ENCODE measurements at places on chromosomes 1 and 21.

DNA sequence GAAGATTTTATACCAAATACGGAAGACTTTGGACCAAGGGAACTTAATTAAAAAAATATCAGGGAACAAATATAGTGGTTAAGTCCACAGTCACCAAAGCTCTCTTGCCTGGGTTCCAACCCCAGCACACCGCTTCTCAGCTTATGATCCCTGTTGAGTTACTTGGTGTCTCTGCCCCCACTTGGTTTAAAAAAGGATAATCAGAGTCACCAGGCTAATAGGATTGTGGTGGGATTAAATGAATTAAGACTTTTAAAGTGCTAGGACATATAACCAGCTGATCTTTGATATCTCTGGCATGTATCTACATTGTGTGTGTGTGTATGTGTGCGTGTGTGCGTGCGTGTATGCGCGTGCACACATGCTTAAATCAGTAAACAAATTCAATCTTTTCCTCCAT, 474.7 kb upstream of the DAB1 start:
- no peak for DNase-seq

DNA sequence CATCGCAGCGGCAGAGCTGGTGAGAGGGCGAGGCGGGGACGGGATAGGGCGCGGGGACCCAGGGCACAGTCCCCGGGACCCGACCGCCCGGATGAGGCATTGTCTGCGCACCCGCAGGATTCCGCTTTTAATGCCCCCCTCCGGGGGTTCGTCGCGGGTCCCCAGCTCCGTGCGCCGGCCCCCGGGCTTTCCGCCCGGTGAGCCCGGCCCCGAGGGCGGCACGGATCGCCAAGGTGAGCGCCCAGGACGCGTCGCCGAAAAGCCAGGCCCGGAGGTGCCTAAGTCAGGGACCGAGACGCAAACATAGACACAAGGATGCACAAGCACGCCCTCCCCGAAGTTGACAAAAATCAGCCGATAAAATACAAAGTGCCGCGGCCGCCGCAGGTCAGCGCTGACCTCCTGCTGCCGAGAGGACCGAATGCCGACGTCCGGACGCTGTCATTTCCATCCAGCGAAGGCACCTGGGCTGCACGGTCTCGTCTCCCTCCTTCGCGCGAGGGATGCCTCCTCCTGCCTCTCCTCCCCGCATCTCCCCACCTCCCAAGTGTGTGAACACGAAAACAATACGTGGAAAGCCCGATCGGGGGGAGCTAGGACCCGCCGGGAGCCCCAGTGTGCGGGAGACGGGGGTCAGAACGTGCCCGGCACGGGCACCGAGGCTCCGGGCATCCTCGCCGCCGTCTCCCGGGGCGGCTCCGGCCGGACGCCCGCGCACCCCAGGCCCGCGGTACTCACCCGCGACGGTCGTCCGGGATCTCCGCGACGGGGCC, 101.1 kb upstream of the SOD1 start:
- DNase-seq = no peak

DNA sequence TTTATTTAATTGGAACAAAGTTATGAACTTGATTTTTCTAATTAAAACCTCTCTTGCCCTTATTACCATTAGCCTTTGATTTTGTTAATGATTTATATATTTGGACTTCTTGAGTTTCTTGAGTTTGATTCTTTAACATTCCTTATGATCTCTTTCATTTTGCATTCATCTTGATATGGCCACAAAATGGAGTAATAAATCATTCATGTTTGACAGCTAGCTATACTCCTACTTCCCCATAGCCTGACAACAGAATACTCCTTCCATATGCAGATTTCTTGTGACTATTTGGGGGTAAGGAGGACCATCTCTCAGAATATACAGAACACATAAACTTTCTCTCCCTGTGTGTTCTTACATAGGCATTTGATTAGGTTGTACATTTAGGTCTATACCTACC, 119.6 kb downstream of the SYT14 start:
- DNase-seq = no peak

DNA sequence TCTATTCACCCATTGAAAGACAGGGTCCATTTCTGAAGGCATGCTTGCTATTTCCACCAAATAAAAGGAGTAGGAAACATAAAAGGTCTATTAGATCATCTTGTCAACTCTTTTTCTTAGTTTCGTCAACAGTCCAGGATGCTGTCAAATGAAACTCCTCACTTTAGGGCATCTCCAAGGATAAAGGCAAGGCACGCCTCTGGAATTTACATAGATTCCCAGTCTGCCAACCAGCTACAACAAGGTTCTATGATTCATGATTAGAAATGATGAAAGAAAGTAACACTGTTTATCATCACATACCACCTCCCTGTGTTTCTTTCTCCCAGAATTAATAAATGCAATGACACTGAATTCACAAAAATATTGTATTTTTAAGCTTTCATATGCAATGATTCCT, 636.3 kb downstream of the LTN1 start:
- DNase-seq = no peak

- no peak for DNase-seq
Observed at GRCh38 chr1:172498857-172499256, 34.1 kb upstream of the SUCO start.

DNA sequence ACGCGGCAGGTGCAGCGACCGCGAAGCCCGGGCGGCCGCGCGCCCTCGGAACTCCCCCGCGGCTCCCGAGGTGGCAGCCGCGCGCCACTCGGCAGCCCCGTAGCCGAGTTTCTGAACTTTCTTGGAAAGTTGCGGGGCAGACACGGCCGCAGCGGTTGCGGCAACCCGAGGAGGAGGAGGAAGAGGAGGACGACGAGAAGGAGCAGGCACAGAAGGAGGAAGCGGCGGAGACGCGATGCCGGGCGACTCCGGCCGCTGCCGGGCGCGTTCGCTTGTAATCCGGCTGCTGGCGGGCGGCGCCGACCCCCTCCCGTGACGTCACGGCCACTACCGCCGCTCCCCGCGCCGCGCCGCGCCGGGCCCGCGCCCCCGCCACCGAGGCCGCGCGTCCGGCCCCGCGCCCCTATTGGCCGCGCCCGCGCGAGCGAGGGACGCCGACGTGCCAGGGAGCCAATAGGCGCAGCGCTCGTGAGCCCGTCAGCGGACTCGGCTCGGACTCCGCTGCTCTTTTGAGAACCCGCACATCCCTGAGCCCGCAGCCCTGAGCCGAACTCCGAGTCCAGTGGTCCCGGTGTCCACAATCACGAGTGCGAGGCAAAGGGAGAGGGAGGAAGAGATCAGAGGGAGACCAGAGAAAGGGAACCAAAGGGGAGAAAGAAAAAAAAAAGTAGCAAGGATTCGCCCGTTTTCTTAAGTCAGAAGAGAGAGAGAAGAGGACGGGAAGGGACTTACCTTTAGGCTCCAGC, 736 bp upstream of the BARHL2 start:
- DNase-seq = no peak

DNA sequence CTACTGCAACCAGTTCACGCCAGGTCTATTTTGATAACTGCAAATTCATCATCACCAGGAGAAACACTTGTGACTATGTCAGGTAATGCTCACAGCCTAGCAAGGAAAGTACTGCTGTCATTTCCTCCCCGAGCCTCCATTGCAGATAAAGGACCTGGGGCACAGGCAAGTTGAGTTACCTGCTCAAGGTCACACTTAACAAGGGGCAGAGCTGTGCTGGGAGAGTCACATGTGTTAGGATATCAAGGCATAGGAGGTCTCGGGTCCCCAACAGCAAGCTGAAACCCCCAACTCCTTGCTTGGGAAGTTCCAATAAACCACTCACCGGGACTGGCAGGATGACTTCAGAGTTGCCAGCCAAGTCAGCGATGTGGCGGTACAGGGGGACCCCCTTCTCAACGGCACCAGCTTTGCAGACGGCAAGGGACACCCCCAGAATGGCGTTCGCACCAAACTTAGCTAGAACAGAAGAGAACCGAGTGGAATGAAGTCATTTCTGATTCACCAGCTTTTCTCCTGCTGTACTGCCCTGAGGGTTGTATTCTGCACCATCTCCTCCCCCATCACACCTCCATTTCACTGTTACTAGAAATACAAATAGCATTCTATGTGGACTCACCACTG, 11.6 kb downstream of the ENO1 start:
- no peak for DNase-seq

- DNase-seq = no peak
Observed at GRCh38 chr1:37948841-37949240, 2.0 kb upstream of the INPP5B start.

DNA sequence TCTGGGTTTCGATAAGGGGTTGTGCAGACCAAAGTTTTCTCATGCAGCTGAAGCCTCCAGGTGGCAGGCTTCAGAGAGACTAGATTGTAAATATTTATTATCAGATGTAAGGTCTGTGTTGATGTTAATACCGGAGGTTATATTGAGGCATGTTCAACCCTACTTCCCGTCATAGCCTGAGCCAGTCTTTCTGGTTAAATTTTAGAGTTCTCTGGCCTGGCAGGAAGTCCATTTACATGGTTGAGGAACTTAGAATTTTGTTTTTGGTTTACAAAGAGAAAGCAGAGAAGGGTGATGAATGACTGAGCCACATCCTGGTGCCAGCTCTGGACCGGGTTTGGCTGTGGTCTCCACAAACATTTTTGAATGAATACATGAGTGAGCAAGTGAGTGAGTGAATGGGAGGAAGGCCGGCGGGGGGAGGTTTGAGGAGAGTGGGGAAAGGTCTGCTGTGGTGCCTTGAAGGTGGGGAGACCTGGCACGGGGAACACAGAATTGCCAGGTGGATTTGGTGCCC, 218.5 kb downstream of the DISC1 start:
- DNase-seq = no peak

GRCh38 chr1:63322944-63323864, 837 bp downstream of the FOXD3 start:
- peak; percentile 23 for DNase-seq

GRCh38 chr1:55468142-55468795, 253.1 kb upstream of the USP24 start:
- DNase-seq = no peak

GRCh38 chr21:28822123-28822399, 170.6 kb downstream of the LTN1 start:
- DNase-seq = no peak

DNA sequence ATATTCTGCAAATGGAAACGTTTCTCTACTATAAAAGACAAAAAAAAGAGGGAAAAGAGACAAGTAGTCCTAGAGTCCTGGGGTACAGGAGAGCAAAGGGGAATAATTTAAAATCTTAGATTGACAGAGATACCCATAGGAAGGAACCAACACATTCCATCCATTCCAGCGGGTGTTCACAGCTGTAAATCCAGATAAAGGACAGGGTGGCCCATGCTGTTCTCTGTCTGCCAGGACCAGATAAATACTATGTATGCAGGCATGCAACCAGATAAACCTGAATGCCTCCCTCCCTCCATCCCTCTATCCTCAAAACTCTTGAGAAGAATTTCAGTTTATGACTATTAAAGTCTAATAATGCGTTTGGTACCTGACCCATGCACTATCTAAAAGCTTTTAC, 131.8 kb downstream of the PTPN14 start:
- DNase-seq = no peak

Measured in activated CD4-positive, alpha-beta T cell treated with anti-CD3 and anti-CD28 coated beads, Interleukin-2, Interleukin-4, amounts not matched to agents 100 ng/mL and 50 ng/mL, durations not matched to agents 16 hours and 8 hours (primary cell).